Subcutaneous adipose tissue (tissue), 4 donors: ENCODE measurements at places on chromosomes 13 and 19. TPM values are rescaled to one million over a fixed set of nuclear protein-coding genes. Genes with fewer than 3 reads are reported as not detected.

Gene TSKS
- total RNA-seq: 0.49 TPM

Gene NBEA
- total RNA-seq: 4.4 TPM

Gene MAP4K1
- total RNA-seq: 2.3 TPM

Gene NKG7
- 3.7 TPM for total RNA-seq

Gene CEACAM5
- not detected for total RNA-seq

Gene ZNF699
- total RNA-seq: 11.2 TPM
